ENCODE measurements at places on chromosomes 2 and 18.

DNA sequence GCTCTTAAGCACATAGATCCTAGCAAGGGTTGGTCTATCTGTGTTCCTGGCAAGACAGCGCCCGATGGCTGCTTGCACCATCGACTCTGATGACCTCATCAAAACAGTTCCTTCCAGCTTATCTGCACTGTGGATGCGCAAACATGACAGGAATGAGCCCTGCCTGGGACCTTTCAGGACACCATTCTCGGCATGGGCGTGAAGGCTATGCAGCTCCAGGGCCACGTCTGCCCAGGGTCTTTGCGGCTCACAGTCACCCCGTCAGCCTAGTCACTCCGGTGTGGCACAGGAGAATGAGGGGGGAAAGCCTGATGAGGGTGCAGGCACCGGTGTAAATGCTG lies 147.8 kb upstream of the TWIST2 start:
- DNase-seq = no peak

GRCh38 chr18:6521803-6522418 lies 107.2 kb upstream of the L3MBTL4 start:
- no peak for DNase-seq

DNA sequence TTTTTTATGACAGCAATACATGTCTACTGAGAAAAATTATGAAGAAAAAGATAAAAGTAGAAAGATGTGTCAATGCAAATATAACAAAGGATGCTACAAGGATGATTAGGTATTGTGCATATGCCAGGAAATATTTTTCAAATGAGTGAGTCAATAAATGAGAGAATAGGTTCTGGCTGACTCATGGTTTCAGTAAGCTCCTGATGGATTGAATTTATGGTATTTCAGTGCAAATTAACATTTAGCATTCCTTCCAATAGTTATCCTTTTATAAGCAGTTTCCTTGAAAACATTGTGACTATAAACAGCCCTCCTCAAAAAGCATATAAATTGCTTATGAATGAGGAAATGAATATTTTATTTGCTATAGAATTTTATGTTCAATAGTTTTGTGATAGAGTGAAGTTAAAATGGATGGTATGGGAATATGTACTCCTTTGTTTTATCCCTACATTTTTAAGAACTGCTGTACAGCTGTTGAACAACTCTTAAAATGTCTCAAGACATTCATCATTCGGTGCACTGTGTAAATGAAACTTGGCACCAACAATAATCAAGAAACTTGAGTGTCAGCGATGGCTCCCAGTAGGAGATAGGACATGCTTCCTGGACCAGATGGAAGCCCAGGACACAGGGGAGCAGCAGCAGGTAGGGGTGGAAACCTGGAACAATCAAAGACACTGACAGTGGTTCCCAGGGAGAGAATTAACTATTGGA lies 144.7 kb downstream of the PMAIP1 start:
- DNase-seq = no peak

DNA sequence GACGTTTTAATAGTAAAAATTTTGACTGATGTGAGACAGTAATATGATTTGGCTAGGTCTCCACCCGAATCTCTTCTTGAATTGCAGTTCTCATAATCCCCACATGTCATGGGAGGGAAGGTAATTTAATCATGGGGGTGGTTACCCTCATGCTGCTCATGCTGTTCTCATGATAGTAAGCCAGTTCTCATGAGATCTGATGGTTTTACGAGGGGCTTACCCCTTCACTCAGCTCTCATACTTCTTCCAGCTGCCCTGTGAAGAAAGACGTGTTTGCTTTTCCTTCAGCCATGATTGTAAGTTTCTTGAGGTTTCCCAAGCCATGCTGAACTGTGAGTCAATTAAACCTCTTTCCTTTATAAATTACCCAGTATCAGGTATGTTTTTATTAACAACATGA lies 327.0 kb upstream of the CDH7 start:
- DNase-seq = no peak

DNA sequence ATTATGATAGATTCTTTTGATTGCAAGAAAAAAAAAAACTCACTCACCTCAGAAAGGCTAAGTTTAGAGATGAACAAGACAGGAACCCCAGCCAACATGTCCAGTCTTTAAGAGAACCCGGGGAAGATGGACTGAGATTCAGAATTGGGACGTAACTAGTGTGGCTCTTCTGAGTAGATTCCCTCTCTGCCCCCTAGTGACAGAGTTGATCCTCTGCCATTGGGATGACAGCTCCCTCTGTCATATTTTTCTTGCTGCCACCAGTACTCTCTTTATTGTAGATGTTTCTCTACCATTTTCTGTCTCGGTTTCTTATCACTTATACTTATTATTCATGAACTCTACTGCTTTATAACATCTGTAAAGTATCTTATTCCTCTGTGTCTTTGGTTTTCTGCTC lies 77.7 kb downstream of the GULP1 start:
- DNase-seq = no peak

DNA sequence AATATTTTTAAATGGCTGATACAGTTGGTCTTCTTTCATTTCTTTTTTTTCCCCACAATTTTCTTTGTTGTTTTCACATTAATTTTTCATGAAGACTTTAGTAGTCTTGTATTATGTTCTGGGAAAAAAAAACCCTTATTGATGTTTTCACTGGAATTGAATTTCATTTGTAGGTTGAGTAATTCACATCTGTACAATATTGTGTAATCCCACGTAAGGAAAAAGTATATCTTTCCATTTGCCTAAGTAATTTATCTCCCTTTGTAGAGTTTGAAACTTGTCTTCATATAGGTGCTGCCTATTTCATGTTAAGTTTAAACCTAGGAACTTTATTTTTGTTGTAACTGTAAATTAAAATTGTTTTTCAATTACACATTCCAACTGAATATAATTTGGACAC lies 2.0 kb downstream of the DNAJC27 start:
- DNase-seq = no peak

DNA sequence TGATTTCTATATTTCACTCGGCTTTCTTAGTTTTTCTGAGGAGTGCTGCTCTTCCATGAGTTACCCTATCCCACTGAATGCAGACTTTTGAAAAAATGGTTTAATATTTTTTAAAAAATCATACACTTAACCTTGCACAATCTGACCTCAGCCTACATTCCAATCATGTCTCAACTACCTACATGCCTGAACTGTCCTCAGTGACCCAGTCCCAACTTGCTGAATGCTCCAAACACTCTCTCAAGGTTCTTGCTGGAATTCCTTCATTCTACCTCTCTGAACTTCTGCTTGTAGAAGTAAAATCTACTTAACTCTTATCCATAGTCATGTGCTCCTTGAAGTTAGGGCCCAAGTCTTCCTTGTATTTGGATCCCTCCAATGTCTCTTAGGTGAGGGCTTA lies 181.6 kb downstream of the XIRP2 start:
- no peak for DNase-seq

DNA sequence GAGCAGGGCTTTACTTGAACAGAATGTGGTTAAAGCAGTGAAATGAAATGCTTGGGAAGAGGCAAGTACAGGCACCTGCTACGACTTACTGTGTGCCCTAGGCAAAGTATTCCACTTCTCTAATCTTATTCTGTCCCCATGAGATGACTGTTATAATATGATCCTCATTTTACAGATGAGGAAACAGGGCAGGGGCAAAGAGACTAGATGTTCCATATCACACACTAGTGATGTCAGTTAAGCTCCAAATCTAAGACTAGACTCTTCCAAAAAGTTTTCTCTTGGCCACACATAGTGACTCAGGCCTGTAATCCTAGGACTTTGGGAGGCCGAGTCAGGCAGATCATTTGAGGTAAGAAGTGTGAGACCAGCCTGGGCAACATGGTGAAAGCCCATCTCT lies 235.0 kb downstream of the SETBP1 start:
- DNase-seq = no peak

DNA sequence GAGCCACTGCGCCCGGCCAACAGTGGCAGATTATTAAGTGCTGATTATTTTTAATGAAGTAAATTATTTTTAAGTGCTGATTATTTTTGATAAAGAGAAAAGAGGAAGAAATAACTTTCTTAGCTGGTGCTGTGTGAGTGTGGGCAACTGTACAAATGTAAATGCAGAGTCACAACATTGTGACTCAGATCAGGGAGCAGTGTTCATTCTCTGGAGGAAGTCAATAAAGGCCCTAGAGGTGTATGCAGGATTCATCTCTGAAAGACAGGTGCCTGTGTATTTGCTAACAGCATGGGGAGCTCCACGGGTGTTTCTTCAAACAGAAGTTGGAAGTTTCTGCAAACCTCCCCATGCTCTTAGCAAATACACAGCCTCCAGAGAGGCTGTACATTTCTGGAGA lies 6.2 kb downstream of the KRTCAP3 start:
- DNase-seq = no peak

DNA sequence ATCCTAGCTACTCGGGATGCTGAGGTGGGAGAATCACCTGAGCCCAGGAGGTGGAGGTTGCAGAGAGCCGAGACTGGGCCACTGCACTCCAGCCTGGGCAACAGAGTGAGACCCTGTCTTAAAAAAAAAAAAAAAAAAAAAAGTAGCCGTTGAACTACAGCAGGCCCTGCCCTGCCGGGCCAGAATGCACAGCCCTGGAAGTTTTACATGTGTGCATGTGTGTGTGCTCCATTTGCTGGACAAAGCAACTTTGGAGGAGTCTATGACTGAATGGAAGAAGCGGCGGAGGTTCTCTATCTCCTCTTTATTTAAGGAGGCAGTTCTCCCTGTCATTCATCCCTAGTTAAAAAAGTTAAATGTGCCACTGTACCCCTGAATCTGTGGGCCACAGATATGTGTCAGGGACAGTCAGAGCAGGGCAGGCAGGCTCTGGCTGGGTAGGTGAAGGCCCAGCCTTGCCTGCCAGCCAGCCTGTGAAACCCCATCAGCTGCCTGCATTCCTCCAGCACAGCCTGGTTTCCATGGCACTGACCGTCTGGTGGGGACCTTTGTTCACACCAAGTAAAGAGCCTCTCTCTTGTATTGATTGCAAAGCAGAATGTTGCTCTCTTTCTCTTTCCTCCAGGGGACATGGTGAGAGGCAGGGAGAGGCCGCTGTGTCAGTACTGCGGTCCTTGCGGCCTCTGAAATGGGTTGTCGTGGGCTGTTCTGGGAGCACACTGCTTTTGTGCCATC lies 10.9 kb downstream of the LIPG start:
- no peak for DNase-seq

GRCh38 chr2:199485732-199486335 lies 28.1 kb upstream of the SATB2 start:
- no peak for DNase-seq

GRCh38 chr18:76824754-76825153 lies 2.4 kb downstream of the ZNF236 start:
- DNase-seq = no peak

GRCh38 chr2:26988058-26988860 lies 17.8 kb downstream of the MAPRE3 start:
- DNase-seq = no peak

GRCh38 chr2:47023332-47023731 lies 107.7 kb upstream of the MCFD2 start:
- DNase-seq = no peak

- no peak for DNase-seq
Observed at GRCh38 chr2:120766470-120767351, 31.0 kb downstream of the GLI2 start.

GRCh38 chr2:96888072-96889011 lies 18.5 kb upstream of the SEMA4C start:
- no peak for DNase-seq

DNA sequence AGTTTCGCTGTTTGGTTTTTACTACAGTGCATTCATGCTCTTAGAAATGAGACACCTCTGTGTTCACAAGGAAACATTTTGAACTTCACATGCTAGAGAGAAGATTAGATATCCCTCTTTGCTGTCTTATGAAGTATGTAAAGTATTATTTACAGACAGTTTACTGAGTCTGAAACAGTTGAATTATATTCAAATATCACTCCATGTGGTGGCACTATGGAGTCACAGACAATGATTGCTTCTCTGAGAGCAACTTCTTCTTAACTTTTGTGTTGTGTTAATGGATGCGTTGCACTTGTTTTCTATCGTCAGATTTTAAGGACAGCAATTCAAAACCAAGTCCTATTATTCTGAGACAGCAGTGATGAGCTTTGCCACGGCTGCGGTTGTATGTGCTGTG lies 823.6 kb downstream of the GALR1 start:
- no peak for DNase-seq

GRCh38 chr2:144324446-144325045 lies 195.4 kb downstream of the ZEB2 start:
- DNase-seq = no peak

DNA sequence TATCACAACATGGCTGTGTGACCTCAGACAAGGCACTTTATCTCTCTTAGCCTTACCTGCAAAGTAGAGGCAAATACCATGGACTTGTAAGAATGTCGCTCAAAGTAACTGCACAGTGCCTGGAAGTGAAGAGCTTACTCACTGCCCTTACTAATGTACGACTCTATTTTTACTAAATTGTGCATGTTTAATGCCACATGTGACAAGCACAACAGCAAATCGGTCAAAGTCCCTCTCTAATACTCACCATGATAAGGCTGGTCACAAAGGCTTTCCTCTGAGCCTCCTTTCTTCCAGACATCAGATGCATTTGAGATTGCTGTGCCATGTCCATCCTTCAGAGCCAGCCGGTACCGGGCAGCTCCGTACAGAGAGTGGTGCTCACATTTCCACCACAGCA lies 100.4 kb upstream of the CD302 start:
- DNase-seq = no peak

GRCh38 chr18:8501044-8501443 lies 108.2 kb upstream of the RAB12 start:
- DNase-seq = no peak

DNA sequence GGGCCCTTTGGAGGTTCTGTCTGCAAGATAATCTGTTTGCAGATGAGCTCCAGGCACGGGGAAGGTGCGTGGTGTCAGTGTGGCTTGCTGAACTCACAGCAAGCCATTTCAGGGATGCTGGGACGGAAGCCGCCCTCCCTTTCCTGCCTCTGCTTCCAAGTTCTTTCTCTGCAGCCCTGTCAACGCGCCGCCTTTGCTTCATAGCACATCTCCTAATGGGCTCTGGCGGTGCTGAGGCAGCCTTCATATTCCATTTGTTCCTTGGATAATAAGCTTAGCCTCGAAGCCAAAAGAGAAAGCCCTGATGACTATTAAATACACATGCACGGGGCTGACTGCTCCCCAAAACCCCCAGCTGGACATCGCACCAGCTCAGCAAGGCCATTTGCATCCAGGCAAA lies 81.7 kb upstream of the TAF1B start:
- DNase-seq = no peak

DNA sequence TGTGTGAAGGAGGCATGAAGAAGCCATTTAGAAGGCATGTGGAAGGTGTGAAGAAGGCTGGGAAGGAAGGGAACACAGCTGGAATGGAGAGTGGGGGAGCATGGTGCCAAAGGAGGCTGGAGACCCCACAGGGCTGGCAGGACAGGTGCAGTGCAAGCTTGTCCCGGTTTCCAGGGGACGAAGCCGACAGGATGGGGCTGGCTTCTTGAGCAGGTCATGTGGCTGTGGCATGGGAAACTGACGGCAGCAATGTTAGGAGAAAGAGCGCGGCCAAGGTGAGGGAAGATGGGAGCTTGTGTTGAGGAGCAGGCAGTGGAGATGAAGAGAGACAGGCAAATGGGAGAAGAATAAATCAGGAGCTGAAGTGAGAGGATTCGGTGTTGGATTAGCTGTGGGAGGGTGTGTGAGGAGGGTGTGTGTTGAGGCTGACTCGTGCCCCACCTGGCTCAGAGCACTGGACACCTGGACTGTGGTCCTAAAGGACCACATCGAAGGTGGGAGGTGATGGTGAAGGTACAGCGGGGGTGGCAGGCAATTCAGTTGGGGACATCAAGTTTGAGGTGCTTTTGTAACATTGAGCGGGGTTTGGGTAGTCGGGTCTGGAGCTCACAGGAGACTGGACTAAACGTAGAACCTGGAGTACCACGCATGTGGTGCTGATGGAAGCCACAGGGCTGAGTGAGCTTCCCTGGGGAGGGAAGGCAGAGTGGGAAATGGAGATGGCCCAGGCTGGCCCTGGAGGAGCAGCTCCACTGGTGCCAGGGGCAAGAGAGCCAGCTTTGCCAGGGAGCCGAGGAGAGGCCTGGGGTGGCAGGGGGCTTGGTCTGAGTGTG lies 165.6 kb upstream of the HDAC4 start:
- no peak for DNase-seq
